ENCODE measurements at places on chromosomes 6 and 20.

GRCh38 chr20:50635676-50636600 lies 55.4 kb downstream of the RIPOR3 start:
- peak; percentile 64 for DNase-seq

DNA sequence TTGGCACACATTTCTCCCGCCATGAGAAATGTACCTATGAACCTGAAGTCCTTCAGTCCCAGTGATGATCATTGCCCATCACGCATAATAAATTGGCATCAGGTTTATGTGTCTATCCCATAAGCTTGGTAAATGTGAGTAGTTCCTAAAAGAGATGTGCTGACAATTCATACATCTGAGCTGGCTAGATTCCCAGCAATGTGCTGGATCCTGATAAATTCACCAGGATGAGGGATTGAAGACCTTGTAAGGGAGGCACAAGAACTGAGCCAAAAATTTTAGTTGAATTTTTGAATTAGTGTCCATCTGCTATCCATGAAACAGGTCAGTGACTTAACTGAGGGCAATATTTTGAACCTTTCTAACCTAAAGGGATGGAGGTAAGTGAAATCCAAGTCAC lies 267.9 kb upstream of the CITED2 start:
- DNase-seq, result no peak

DNA sequence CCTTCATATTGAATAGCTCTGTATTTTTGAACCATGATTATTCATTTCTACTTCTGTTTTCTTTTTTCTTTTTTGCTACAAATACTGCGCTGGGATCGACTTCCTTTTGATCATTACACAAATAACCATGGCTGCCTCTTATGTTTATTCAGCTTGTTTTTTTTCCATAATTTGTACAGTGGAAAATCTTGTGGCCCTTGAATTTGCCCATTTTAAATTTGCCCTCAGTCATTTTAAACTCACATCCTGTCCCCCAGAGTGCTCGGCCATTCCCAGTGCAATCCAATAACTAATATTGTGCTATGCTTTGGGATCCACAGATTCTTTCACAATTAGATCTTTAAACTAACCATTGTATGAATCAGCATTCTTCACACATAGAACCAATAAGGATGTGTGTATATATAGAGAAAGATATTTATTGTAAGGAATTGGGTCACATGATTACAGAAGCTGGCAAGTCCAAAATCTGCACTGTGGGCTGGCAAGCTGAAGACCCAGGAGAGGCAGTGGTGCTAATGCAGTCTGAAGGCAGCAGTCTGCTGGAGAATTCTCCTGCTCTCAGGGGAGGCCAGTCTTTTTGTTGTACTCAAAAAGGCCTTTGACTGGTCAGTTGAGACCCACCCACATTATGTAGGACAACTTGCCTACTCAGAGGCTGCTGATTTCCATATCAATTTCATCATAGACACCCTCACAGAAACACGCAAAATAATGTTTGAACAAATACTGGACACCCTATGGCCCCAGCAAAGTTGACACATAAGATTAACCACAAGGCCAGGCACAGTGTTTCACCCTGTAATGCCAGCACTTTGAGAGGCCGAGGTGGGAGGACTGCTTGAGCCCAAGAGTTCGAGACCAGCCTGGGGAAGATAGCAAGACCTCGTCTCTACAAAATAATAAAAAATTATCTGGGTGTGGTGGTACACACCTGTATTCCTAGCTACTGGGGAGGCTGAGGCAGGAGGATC lies 147.1 kb downstream of the MTHFD1L start:
- DNase-seq, result no peak

DNA sequence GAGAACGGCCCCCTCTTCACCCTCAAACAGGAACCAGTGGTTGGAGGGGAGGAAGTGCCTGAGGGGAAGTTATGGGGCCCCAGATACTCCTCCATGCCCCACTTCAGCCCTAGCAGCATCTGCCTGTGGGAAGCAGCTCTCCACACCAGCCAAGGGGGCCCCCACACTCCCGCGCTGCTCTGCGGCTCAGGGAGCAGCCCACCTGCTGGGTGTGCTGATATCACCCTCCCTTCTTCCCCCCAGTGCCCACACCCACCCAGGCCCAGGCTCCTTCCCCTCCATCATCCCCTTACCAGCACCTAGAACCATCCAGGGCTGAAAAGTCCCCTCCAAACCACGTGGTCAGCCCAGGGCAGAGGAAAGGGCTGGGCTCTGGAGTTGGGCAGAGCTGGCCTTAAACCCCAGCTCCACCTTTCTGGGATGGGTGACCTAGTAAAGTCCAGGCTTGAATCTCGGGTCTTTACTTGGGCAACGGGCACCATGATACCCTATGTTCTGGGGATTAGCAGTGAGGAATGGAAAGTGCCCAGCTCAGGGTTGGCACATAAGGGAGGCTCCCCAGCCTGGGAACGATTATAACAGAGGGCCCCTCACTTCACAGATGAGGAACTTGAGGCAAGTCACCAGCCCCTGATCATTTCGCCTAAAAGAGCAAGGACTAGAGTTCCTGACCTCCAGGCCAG lies 663 bp downstream of the LST1 start:
- DNase-seq, result no peak

GRCh38 chr6:38773338-38773737 lies 58.2 kb downstream of the DNAH8 start:
- DNase-seq, result peak; percentile 50

- DNase-seq, result no peak
These were observed 526.7 kb upstream of the ADGRB3 start for GRCh38 chr6:68108233-68108835.

- DNase-seq, result no peak
These were observed 14.5 kb downstream of the STX16 start for GRCh38 chr20:58665606-58666005.
